ENCODE measurements at places on chromosomes 13 and 19. TPM values are rescaled to one million over a fixed set of nuclear protein-coding genes. Genes with fewer than 3 reads are reported as not detected.

- no peak for DNase-seq
Observed at GRCh38 chr19:47725759-47726401, 12.7 kb downstream of the EHD2 start.

DNA sequence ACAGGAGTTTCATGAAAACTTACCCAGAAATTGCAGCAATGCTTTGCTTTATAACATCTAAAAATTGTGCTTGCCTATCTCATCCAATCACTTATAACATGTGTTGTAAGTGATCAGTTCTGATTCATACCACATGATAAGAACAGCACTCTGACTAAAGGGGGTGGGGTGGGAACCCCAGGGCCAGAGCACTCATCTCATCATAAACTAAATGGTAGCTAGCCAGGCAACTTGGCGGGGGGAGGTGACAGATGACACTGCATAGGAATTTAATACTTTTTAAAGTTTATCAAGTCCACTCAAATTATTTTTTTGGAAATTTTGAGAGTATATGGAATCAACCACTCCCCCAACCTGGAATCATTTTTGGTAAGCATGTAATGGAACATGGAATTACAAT lies 42.1 kb downstream of the FOXO1 start:
- no peak for DNase-seq

DNA sequence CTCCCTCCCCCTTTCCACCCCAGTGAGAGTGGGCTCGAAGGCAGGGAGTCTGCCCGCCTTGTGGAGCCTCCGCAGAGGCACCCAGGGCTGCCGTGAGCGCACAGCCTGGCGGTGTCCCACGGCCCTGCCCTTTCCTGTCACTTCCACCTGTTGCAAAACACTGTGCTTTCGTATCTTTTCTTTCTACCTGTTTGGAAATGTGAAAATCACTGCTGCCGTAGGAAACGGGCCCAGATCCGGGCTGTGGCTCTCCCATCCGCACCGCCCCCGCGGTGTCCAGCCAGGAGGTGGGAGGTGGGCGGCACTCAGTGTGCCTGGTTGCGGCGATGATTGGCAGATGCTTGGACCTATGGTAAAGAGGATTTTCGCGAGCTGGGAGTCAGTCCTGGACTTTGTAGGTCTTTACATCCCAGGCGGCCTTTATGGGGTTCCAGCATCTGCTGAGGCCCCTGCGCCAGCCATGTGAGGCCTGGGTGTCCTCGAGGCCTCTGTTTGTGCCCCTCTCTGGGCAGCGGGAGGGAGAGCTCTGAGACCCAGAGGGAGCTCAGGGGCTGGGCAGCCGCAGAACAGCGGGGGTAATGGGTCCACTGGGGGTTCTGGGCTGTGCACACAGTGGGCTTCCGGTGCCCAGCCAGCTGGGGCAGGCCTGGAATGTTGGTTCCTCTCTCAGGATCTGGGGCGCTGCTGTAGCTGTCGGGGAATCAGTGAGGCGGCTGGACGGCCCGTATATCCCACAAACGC lies 6.1 kb downstream of the STK11 start:
- DNase-seq, result peak; percentile 75

DNA sequence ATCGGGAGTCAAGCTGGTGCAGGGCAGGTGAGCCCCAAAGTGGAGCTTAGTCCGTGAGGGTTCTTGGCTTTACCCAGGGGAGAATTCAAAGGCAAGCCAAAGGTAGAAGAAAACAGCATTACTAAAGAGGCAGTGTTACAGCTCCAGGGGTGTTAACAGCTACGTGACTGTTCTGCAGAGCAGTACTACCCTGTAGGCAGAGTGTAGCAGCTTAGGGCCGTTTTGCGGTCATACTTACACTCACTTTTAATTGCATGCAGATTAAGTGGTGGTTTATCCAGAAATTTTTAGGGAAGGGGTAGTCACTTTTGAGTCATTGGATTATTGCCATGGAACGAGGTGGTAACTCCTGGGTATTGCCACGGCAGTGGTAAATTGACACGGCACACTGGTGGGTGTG lies 482.2 kb downstream of the SLITRK5 start:
- DNase-seq, result no peak

Gene RFXAP
- 2.2 TPM for polyA plus RNA-seq

DNA sequence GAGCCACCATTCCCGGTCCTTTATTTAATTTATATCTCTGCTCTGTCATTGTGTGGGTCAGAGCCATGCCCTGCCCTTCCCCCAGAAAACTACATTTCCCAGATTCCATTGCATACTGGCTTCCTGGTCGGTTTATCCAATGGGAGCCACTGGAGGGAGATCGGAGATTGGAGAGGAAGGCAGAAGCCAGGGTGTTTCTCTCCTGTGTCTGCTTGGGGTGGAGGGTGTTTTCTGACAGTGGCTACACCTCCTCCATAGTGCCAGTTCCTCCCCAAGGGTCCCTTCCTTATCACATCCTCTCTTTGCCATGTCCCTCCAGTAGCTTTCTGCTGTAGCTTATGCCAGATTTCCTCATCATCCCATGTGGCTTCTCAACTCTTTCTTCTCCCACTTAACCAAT lies 19.0 kb downstream of the OLFM2 start:
- DNase-seq, result no peak
